ENCODE measurements at places on chromosomes 13 and 19. TPM values are rescaled to one million over a fixed set of nuclear protein-coding genes. Genes with fewer than 3 reads are reported as not detected.

GRCh38 chr19:55653651-55654322 lies 1.0 kb upstream of the U2AF2 start:
- DNase-seq = peak; percentile 98

DNA sequence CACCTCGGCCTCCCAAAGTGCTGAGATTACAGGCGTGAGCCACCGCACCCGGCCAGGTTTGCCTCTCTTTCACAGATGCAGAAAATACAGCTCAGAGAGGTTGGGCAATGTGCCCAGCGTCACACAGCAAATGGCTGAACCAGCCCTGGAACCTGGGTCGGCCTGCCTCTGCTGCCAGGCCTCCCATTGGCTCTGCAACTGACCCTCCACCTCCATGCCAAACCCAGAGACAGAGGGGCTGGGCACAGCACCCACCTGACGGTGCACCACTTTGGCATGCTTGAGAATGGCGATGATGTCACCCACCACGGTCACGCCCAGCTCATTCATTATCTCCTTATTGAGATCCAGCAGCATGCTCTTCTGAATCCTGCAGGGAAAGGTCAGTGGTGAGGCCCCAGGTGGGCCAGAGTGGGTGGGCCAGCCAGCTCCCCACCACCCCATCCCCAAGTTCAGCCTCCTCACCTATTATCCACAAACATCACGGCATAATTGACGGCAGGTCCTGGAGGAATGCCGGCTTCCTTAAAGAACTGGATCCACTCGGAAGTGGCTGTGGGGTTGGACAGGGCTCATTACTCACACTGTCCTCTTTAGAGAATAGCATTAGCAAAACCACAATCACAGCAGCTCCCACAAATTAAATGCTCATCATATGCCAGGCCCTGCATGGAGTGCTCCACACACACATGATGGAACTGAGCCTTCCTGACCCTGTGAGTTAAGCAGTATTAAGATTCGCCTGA lies 12.2 kb downstream of the C19orf47 start:
- no peak for DNase-seq

GRCh38 chr13:106503730-106504453 lies 31.6 kb downstream of the EFNB2 start:
- no peak for DNase-seq

GRCh38 chr13:31050486-31051400 lies 111.0 kb downstream of the HSPH1 start:
- no peak for DNase-seq

- peak; percentile 52 for DNase-seq
Observed at GRCh38 chr19:34269968-34270621, 15.7 kb downstream of the GARRE1 start.

- DNase-seq = no peak
Observed at GRCh38 chr13:43935878-43936277, 56.2 kb downstream of the LACC1 start.

The LGI4 gene
- 0.52 TPM for total RNA-seq
